ENCODE measurements at places on chromosomes 4 and X.

- DNase-seq = no peak
Measured at GRCh38 chr4:13481569-13481968, 2.6 kb downstream of the RAB28 start.

DNA sequence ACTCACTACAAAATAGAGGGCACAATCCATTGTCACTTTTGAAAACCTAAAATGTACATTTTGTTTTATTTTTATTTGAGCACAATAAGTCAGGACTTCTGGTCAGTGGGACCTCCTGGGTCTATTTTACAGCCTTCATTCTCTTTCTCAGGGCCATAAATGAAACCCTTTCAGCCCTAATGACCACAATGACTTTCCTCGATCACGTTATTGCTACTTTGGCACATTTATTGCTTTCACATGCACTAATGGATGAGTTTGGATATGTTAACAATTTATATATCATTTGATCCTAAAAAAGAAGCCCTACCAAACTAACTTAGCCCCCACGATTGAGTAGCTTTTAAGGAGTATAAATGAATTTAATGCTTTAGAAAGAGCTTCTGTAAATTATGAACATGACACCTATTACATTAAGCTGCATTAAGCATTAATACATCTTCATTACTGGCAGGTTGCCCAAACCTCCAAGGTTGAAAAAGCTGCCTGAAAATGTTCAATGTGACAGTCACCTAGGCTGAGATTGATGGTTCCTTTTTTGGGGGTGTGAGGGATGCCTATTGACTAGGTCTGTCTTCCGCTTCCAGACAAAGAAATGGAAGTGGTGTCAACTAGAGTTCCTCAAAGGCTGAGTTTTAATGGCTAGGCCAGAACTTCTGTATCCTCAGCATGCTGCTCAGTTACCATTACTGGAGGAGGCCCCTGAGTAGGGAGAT is 296.4 kb downstream of the GPAT3 start:
- no peak for DNase-seq

- no peak for DNase-seq
Measured at GRCh38 chrX:134642386-134642785, 15.9 kb downstream of the PLAC1 start.

DNA sequence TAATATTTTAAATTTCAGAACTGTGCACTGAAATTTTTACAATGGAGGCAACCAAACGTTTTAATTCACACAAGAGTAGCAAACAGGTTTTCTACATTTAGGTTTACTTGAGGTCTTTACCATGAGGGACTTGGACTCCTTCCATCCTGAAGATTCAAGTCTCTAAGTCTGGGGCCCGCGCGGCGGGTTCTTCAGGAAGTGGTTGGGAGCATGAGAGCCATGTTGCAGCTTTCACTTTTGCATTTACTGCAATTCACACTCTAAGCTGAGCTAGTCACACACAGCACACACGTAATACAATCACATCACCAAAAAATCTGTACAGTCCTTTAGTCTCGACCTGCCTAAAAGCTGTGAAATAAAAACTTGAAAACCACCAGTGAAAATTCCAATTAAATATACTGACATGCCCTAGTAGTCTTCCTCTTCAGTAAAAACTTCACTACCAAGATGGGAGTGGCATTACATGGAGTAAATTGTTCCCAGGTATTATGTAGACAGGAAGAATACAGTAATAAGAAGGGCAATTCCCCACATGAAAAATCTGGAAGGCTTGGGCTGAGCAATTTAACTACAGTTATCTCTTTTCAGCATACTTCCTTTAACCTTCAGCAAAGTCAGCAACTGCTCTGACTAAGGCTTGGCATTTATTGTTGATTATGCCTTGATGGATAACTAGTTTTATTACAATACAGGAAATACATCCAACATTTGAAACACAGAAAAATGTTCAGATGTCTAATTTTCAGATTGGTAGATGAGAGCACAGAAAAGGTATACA is 571.1 kb upstream of the DIPK2B start:
- DNase-seq = no peak

DNA sequence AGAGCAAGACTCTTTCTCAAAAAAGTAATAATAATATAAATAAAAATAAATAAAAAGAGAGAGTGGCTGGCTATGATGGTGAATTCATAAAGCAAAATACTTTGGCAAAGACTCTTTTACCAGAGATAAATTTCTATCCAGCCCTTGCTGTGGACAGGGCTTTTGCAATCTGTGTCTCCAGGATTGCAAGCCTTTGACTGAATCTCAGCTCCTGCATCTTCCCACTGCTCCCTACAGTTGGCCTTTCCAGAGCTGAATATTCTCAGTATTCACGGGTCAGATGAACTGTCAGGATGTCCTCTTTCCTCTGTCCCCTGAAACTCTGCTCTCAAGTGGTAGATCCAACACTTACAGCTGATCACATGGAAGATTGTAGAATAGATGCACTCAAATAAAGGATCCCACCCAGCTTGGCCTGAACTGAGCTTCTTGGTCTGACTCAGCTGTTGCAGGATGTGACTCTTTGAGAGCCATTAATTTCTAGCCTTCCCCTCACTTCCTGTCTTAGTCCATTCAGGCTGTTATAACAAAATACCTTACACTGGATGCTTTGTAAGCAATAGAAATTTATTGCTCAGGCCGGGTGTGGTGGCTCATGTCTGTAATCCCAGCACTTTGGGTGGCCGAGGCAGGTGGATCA is 123.4 kb upstream of the GUCY1A1 start:
- no peak for DNase-seq

- no peak for DNase-seq
Measured at GRCh38 chr4:179151770-179152169, 1709.5 kb upstream of the AGA start.

DNA sequence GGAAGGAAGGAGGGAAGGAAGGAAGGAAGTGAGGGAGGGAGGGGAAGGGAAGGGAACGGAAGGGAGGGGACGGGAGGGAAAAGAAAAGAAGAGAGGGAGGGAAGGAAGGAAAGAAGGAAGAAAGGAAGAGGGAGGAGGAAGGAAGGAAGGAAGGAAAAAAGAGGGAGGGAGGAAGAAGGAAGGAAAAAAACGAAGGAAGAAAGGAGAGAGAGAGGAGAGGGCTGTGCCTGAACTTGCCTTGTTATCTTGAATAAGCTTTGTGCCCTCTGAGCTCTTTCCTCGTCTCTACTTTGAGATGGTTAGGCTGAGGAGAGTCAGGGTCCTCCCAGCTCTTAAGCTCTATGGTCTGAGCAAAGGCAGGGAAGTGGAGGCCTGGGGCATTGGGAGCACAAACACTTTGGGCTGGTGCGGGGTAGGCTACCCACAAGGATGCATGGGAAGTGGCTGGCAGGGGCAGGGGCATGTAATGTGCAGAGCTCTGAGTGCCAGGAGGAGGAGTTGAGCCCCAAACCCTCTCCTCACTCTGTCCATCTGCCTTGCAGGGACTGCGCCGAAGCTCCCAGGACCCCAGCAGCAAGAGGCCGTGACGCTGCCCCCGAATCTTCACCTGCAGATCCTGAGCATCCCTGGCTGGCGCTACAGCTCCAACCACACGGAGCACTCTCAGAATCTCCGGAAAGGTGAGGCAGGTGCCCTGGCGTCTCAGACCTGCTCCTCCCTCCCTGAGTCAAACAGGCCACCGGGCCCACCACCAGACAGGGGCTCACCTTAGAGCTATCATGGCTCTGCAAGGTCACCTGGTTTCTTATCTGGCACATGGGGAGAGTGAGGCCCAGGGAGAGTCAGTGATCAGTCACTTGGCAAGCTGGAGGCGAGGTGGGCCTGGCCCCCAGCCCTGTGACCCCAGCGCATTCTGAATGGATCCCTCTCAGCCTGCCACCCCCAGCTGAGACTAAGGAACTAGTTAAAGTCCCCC is 26.5 kb upstream of the MRFAP1 start:
- DNase-seq = no peak

- DNase-seq = no peak
Measured at GRCh38 chr4:3491681-3492405, 28.7 kb downstream of the DOK7 start.

GRCh38 chr4:175273995-175274753 is 356.0 kb downstream of the ADAM29 start:
- DNase-seq = no peak

- DNase-seq = no peak
Measured at GRCh38 chr4:159188646-159189045, 85.8 kb downstream of the RAPGEF2 start.

GRCh38 chr4:25838526-25838925 is 24.3 kb downstream of the SEL1L3 start:
- no peak for DNase-seq

DNA sequence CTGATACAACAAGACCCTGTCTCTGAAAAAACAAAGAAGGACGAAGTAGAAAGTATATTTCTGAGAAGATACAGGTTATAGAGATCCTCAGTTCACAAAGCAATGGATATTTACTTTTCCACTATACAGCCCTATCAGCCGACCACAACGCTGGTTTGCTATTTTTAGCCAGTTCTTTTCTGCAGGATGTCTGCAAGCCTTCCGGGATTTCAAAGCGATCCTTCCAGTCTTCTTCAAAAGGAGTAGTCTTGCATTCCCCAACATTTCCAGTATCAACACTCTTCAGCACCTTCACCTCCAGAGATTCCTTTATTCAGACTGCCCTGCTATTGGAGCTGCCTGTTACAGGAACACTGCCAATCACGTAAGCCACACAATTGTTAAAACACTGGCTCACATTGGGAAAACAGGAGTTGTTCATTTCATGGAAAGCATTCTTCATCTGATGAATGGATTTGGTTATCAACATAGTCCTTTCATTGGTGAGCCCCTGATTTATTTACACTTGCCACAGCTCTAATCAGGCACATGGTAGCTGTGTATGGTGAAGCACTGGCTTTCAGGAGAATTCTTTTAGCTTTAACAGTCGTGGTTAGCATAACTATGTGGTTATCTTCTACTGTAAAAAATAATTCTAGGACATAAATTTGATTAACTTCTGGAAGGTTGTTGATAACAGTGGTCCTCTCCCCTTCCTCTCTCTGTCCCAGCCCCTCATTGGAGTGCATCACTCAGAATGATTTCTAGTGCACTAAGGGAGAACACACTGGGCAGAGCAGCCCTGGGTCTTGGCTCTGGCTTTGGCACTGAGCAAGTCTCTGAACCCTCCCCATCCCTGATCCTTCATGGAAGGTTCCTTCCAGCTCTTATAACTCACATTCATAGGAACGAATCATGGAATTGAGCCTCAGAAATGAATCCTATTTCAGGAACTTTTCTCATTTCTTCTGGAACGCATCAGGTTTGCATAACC is 109.9 kb upstream of the SORBS2 start:
- no peak for DNase-seq
